ENCODE measurements at places on chromosomes 6 and 20.

DNA sequence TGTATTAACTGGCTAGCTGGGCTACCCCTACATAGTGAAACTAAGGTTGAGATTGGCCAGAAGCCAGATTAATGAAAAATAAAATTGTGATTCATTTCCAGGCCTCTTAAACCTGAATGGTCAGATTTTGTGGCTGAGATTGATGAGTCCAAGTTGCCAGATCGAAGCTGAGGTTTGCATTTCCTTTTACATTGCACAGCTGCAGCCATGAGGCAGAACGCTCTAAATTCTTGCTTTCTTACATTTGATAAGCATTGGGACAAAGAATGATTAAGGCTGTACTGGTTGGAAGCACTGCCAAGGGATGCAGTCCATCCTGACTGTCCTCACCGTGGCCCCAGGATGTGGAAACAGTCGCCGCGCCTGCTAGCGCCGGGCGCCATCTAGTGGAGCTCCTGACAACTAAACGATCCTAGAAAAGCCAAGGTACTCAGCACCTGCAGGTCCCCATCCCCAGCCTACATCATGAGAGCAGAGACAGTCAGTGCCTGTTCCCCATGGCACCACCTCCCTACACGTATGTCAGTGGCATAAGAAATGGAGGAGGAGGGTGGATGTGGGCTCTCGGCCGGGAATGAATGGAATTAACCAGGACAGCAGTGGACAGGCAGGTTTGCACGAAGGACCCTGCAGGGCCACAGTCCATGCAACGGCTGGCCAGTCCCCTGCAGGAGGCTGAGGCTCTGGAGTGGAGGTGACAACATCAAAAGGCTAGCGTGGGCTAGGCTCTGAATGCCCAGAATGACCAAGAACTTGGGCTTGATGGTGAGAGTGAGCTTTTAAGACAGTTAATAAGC is 19.0 kb downstream of the PXDC1 start:
- no peak for DNase-seq

DNA sequence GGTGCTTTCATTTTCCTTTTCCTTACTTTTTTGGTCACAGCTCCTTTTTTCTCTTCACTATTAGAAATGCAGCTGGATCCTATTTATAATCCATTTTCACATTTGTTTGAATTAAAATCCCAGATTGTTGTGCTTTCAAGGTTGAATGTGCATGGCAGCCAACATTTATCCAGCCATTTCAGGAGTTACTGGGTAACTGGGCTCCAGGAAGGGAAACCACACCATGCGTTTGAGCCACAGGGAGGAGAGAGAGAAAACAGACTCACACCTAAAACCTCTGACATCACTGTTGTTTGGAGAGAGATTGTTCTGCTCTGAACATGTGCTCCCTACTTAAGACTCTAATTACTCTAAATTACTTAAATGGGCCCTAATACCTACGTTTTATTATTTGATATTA is 173.4 kb downstream of the BMP2 start:
- DNase-seq, result no peak

- DNase-seq, result no peak
Measured at GRCh38 chr6:22448291-22448711, 121.1 kb upstream of the HDGFL1 start.

- DNase-seq, result no peak
Measured at GRCh38 chr6:5518936-5519491, 257.7 kb downstream of the FARS2 start.

DNA sequence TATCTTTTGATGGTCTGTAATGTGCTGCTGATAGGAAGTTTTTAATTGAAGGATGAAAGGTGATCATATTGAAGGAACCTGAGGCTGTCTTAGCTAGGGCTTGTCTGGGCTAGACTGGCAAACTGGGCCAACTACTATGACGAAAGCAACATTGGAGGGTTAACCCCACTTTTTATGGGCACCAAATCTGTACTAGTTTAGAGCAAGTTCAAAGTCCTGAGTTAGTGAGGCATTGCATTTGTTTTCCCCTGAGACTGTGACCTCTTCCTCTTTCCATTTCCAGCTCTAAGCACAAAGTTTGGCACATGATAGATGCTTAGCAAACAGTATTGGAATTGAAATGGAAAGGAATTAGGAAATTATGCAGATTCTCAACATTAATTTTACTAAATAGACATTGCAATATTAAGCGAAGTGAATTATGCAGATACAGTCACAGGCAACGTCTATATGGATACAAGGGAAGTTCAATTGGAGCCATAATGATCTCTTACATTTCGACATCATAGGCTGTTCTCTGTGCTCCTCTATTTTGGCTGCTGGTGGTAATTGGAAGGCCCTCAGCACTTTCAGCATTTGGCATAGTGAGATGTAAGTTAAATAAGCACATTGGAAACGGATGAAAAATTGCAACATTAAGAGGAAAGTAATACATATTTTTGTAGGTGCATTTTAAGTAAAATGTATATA is 22.2 kb downstream of the CEP57L1 start:
- no peak for DNase-seq

GRCh38 chr20:33262658-33263065 is 20.4 kb upstream of the BPIFB1 start:
- peak; percentile 38 for DNase-seq
